ENCODE measurements at places on chromosomes 16 and 17.
A peak's percentile ranks its signal among the peaks of the same experiment; 100 is the strongest.

GRCh38 chr17:41935641-41936040, 5.2 kb downstream of the ODAD4 start:
- no peak for DNase-seq

GRCh38 chr16:82567175-82567574, 59.6 kb upstream of the CDH13 start:
- DNase-seq = no peak

GRCh38 chr16:19583665-19584300, 28.3 kb downstream of the VPS35L start:
- DNase-seq = peak; percentile 55

DNA sequence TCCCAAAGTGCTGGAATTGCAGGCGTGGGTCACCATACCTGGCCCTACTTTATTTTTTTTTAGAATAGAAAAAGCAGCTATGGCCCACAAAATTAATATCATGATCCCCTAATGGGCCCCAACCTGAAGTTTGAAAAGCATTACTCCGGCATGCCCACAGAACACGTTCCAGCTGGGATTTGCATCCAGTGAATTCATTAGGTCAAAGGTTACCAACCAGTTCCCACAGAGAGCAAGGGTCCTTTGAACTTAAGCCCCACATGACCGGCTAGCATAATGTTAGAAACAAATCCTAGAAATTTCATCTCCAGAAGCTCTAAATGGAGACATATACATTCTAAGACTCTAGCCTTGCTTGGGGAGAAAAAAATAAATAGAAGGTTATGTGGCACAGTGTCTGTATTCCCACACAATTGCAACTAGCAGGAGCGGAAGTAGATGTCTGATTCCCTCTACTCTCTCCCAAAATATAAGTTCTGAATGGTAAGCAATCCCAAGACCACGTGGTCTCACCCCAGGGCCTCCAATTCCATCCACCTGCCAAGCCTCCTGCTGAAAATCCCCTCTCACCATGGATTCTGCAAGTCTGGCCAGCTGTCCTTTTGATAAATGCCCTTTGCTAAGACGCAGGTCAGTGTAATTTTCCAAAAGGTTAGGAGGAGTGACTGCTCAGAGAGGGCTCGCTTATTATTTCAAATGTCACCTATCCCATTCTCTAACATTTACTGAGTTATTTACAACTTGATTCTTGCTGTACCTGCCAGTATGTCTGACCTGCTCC, 395.8 kb downstream of the NPIPA8 start:
- DNase-seq = no peak

DNA sequence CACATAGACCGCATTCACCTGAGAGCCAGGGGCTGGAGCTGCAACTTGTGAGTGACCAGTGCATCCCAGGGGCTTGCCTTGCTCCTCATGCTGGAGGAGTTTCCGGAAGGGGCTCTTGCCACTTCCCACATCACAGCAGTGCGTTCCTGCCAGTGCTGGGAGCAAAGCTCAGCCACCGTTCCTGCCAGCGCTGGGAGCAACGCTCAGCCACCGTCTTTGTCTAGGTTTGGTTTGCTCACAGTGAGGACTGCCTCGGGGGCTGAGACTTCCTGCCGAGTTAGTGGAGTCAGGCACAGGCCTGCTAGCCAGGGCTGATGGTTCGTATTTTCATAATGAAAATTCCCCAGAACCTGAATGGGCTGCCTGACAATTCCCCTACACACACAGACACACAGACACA, 5.4 kb upstream of the CHRNE start:
- no peak for DNase-seq

GRCh38 chr16:59886021-59886420, 1151.9 kb upstream of the GOT2 start:
- peak; percentile 5 for DNase-seq

DNA sequence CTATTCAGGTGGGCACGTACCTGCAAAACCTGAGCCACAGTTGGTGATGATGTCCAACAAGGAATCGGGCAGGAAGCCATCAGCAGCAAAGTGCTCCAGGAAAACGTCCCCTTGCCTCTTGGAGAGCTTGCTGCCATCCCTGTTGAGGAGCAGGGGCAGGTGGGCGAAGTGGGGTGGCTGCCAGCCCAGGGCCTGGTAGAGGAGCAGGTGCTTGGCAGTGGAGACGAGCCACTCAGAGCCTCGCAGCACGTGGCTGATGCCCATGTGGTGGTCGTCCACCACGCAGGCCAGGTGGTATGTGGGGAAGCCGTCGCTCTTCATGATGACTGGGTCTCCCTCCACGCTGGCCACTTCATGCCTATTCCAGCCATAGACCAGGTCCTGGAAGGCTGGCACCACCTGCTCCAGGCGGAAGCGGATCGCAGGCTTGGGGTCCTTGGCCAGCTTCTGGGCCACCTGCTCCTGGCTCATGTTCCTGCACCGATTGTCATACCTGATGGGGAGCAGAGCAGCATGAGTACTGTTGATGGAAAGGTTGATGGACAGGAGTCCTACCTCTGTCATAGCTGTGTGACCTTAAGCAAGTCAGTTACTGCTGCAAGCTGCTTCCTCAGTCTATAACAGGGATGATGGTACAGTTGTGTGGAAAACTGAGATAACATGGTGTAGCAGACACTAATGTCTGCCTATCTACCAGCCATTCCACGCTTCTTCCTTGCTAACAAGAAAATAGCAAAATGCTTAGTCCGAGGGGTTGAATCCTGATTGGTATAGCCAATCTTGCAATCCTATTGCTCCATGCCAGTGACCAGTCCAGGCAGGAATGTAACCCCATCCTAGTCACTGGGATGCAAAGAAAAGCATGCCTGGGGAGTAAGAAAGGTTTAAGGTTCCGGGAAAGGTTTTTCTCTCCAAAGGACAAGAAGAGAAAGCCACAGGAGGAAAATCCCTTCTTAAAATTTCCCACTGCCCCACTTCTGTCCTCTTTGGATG, 22.0 kb downstream of the EARS2 start:
- peak; percentile 50 for DNase-seq

- no peak for DNase-seq
Measured at GRCh38 chr17:71022758-71023157, 853.4 kb downstream of the KCNJ2 start.

DNA sequence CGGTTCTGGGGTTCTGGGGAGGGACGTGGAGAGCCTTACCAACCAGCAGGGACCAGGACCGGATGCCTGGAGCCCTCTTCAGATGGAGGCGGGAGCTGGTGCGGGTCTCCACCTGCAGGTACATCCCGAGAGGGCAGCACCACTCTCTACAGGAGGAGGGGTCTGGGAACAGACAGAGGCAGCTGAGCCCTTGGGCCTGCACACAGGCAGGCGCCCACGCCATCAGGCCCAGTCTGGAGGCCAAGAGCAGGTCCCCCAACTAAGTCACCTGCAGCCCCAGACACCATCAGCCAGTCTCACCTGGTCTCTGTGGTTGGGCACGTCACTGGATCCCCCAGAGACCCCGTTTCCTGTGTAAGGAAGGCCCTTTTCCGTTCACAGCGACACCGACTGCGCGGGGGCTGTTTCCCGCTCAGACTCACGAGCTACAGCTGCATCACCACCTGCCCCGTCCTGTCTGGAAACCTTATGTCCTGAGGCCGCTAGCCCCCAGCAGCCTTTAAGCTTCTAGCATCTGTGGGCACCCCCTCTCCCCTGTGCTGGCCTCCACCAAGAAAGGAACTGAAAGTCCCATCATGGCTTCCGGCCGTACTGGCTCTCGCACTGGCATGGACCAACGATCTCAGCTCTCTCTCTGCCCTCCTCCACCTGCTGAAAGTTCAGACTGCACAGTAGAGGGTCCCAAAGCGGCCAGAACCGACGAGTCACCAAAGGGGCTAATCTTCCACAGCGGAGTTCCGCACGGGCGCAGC, 1.2 kb downstream of the CYBC1 start:
- DNase-seq = no peak

GRCh38 chr16:4081047-4081446, 35.2 kb downstream of the ADCY9 start:
- DNase-seq = no peak

- peak; percentile 100 for DNase-seq
Measured at GRCh38 chr17:44137891-44138709, 3.6 kb upstream of the HROB start.

GRCh38 chr16:50269769-50270509, 3.6 kb downstream of the ADCY7 start:
- DNase-seq = no peak

- no peak for DNase-seq
Measured at GRCh38 chr17:45667591-45668171, 116.4 kb upstream of the CRHR1 start.

DNA sequence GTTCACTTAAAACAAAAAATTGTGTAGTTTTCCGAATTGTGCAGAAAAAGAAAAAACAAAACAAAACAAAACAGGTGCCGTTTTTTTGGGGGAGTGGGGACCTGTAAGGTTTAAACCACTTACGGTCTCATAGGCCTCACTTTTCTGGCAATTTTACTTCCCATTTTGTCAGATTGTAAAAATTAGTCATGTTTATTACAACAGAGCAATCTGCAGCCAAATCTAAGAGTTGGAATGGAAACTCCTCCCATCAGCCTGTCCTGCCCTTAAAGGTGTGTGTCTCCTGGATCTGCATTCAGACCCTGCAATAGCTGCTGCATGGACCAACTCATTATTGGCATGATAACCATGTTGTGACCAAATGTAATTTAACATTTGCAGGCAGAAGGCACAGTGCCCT, 8.2 kb upstream of the SALL1 start:
- DNase-seq = no peak

- peak; percentile 28 for DNase-seq
Measured at GRCh38 chr17:75152922-75153779, 1.2 kb downstream of the JPT1 start.

DNA sequence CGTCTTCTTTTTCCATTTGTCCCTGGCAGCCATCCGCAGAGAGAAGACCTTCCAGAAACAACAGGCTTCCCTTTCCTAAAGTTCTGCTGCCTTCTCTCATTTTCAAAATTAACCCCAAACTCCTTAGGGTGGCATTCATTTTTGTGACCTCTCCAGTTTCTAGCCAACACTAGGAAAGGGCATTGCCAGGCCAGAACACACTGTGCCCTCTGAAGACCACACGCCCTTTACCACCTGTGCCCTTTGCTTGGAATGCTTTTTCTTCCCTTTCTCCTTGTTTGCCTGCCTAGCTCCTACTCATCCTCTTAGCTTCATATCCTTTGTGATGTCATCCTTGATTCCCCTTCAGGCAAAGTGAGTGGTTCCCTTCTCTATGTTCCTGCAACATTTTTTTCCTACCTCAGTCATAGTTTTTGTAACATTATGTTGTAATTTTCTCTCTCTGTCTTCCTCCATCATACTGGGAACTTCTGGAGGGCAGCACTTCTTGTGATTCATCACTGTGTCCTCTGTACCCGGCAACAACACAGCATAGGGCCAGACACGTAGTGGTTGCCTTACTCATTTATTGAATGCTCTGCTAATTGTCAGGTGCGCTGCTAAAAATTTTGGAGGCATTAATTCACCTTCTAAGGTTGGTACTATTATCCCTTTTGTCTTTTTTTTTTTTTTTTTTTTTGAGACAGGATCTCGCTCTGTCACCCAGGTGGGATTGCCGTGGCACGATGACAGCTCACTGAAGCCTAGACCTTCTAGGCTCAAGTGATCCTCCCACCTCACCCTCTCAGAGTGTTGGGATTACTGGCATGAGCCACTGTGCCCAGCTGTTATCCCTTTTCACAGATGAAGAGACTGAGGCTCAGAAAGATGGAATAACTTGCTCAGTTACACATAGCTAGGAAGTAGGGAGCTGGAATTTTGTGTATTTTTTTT, 1.0 kb downstream of the KAT8 start:
- DNase-seq = peak; percentile 81
